ENCODE measurements at places on chromosomes 4 and X. TPM values are rescaled to one million over a fixed set of nuclear protein-coding genes. Genes with fewer than 3 reads are reported as not detected.

The LPAR4 gene
- total RNA-seq, result 3.2 TPM

- no peaks in the 10 kb centered on the region for H3K36me3 ChIP-seq
- no peaks in the 10 kb centered on the region for H3K27me3 ChIP-seq
- no peak overlapping the region for H3K4me3 ChIP-seq
- no peak for DNase-seq
These were observed 30.6 kb upstream of the TBC1D1 start for GRCh38 chr4:37860266-37860665.

DNA sequence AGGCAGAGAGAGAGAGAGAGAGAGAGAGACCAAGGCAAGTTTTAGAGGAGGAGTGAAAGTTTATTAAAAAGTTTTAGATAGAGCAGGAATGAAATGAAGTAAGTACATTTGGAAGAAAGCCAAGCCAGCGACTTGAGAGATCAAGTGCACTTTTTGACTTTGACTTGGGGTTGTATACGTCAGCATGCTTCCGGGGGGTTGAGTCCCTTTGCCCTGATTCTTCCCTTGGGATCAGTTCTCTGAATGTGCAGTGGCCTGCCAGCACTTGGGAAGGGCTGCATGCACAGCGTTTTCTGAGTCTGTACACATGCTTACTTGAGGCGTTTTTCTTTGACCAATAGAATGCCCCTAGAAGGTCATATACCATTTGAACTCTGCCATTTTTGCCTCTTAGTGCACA, 400.5 kb downstream of the PDGFC start:
- H3K36me3 ChIP-seq, result no peaks in the 10 kb centered on the region
- H3K27me3 ChIP-seq, result no peaks in the 10 kb centered on the region
- H3K4me3 ChIP-seq, result no peak overlapping the region
- no peak for DNase-seq

DNA sequence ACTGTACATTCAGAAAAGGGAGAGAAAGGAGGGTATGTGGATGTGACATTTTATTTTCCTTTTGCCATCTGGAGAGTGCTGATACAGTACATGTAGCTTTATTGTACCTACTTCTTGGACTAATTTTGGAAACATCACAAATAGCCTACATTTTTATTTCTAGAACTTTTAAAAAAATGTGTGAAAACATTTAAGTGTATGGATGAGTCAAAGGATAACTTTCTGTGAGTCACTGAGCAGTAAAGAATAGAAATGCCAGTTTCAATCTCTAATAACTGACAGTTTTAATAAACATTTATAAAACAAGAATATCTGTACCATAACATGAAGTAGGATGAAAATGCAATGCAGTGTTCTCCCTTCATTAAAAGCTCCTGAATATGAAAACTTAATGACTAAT, 374.4 kb upstream of the NWD2 start:
- no peak overlapping the region for H3K4me3 ChIP-seq
- no peak overlapping the region for H3K27ac ChIP-seq
- no peaks in the 10 kb centered on the region for H3K4me1 ChIP-seq
- H3K36me3 ChIP-seq, result no peaks in the 10 kb centered on the region

The RAB39B gene
- 20.9 TPM for total RNA-seq

Data from glutamatergic neuron (in vitro differentiated cells).